Thymus (tissue), 14 donors: ENCODE measurements at places on chromosomes 16 and 17. TPM values are rescaled to one million over a fixed set of nuclear protein-coding genes. Genes with fewer than 3 reads are reported as not detected.

ITGA2B gene
- 0.38 TPM for total RNA-seq

FTO gene
- 34.5 TPM for total RNA-seq

DNA sequence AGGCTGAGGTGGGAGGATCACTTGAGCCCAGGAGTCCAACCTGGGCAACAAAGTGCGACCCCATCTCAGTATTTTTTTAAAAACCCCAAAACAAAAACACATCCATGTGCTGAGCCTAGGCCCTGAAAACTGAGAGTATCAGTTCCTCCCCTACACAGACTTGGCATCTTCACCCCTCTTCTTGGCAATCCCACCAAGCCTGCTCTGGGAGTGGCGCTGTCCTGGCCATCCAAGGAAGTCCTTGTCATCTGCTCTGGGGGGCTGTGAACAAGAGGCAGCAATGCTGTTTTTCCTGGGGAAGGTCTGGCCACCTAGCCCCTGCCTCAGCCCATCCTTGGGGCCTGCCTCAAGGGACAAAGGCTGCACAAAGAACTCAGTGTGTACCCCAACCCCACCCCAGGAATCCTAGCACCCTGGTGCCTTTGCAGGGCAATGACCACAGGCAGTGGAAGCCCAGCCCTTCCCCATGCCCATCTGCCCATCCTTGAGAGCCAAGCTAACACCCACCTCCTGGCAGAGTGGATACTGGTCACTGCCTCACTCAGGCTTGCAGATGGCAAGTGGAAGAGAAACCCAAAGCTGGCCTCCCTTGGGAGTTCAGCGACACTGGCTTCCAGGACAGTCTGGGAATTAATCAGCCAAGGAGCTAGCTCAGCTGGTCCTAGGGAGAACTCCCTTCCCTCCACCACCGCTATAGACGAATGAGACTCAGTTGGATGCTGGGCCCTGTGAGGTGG lies 14.8 kb upstream of the GFOD2 start:
- no peaks in the 10 kb centered on the region for H3K27me3 ChIP-seq
- H3K4me3 ChIP-seq, result no peak overlapping the region
- H3K27ac ChIP-seq, result no peak overlapping the region
- peaks cover 28% of the 10 kb centered on the region for H3K36me3 ChIP-seq
- no peak for DNase-seq

DNA sequence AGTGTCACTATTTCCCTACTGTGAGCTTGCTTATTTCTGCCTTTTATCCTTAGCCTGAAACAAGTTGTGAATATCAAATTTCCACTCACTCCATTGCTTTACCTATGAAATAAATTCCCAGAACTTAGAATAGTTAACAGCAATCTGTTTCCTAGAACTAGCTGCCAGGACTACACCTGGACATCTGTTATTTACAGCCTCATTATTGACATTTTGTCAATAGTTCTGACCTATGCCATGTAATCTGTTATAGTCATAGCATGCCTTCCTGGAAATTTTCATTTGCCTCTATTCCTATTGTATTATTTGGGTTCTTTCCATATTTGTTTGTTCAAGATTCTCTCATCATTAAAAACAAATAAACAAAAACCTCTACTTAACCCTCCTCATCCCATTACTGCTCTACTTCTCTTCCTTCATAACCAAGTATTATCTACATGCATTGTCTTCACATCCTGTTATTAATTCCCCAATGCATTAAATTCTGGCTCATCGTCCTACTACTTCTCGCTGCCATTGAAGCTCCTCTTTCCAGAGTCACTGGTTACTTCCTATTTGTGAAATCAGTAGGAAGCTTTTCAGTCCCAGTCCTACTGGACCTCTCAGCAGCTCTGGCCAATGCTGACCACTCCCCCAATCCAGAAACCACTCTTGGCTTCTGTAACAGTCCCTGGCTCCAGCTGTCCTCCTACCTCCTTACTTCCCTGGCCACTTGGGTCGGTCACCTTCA lies 55.3 kb downstream of the PIGL start:
- H3K27me3 ChIP-seq, result no peaks in the 10 kb centered on the region
- H3K36me3 ChIP-seq, result no peaks in the 10 kb centered on the region
- no peak for DNase-seq
- no peaks in the 10 kb centered on the region for H3K4me1 ChIP-seq
- H3K27ac ChIP-seq, result no peak overlapping the region

- no peak for DNase-seq
- peaks cover 5% of the 10 kb centered on the region for H3K4me1 ChIP-seq
- H3K27me3 ChIP-seq, result no peaks in the 10 kb centered on the region
- no peak overlapping the region for H3K4me3 ChIP-seq
- peaks cover 89% of the 10 kb centered on the region for H3K36me3 ChIP-seq
Measured at GRCh38 chr16:68296693-68297092, 14.1 kb downstream of the SLC7A6OS start.

DNA sequence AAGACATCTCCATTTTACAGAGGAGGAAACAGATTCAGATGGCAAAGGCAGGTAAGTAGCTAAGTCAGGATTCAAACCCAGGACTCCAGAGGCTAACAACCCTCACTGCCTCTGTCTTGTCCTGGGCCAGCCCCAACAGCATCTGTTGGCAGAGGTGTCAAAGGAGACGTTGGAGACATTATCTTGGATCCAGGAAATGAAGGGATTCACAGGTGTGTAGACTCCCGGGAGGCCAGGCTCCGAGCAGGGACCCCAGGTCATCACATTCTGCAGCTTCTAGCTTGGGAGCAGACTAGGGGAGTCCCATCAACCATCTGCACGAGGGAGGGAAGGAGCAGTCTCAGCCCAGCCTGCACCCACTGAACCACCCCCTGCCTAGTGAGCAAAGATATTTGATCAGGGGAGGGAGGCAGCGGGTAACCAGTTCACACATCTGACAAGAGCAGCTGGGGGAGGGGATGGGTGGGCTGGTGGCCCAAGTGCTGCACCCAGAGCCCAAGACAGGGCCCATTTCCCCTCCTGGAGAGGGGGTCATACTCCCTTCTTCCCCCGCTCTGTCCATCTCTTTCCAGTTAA lies 1.0 kb upstream of the B9D1 start:
- peaks cover 11% of the 10 kb centered on the region for H3K27me3 ChIP-seq
- H3K27ac ChIP-seq, result no peak overlapping the region
- H3K4me1 ChIP-seq, result peaks cover 17% of the 10 kb centered on the region
- H3K36me3 ChIP-seq, result no peaks in the 10 kb centered on the region
- H3K4me3 ChIP-seq, result no peak overlapping the region
